ENCODE measurements at places on chromosomes 4 and X.

GRCh38 chrX:17616936-17617335 is 120.4 kb upstream of the SCML1 start:
- DNase-seq: no peak

- DNase-seq: no peak
Measured at GRCh38 chr4:113996599-113997177, 17.2 kb upstream of the ARSJ start.

DNA sequence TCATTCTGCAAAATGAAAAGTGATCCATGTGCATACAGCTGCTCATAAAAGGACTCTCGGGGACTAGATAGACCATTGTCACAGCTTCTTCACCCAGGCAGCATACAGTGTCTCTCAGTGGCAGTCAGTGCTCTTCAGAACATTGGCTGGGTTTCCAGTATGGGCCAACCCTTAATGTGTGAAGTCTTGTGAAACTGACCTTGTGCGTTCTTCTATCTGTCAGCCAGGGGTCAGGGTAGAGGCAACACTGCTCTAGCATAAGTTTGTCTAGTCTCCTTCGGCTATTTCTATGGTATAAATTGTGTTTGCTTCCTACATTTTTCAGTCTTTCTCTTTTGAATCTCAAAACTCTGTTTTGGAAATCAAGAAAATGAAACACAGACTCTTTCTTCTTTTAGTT is 37.0 kb upstream of the SMIM31 start:
- DNase-seq: no peak

DNA sequence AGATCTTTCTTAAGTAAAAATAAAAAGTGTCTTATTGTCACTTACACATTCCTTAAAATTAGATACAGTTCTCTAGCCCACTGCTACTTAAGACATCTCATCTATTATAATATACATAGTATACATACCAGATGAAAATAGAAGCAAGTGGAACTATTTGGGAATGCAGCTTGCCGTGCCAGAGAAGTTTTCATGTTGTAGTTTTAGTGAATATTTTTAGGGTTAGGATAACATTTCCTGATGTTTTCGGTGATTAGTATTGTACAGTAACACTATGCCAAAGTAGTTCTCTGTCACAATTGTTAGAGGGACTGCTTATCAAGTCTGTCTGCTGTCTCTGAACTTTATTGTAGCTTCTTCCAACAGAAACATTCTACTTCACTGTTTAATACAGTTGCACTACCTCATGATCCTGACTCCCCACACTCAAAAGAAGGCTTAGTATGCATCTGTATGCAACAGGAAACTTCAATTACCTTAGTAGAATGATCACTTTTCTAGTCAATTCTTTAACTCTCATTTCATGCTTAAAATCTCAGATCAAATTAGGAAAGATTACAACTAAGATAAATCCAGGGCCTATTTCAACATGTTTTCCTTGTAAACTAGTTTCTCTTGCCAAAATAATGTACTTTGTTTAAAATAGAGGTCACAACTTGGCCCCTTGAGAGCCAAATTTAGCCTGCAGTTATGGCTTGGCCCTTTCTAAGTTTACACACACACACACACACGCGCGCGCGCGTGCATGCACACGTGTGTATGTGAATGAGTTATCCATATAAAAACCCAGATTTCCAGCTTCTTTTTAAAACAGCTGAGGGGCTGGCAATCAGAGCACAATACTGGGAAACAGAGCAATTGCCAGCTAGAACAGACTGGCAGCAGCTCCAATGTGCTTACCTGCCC is 42.3 kb upstream of the SRPX start:
- DNase-seq: no peak

DNA sequence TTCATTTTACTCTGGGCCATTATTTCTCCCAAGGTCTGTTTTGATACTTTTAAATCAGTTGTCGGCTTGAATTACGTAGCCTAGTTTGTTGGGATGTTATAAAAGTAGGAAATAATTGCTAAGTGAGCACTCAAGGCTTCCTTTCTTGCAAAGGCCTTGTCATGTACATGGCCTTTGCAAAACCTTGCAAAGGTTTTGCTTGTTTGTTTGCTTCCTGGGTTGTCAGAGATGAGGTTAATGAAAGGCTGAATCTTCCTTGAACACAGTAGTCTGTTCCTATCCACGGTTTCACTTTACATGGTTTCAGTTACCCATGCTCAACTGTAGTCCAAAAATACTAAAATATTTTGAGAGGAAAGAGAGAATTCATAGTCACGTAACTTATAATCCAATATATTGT is 113.5 kb downstream of the NAA11 start:
- DNase-seq: no peak

DNA sequence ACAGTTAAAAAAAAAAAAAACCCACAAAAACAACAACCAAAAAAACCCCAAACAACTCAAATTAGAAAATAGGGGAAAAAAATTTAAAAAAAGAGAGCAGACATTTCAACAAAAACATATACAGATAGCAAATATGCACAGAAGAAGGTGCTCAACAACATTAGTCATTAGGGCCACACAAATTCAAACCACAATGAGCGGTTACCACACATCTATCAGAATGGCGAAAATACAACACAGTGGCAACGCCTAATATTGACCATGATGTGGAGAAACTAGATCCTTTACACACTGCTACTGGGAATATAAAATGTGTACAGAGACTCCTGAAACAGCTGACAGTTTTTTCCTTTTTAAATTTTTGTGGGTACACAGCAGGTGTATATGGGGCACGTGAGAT is 19.4 kb downstream of the LYAR start:
- DNase-seq: no peak

GRCh38 chrX:111244235-111244750 is 26.0 kb downstream of the CAPN6 start:
- DNase-seq: no peak

GRCh38 chr4:118816538-118817177 is 19.3 kb downstream of the SEC24D start:
- DNase-seq: no peak

DNA sequence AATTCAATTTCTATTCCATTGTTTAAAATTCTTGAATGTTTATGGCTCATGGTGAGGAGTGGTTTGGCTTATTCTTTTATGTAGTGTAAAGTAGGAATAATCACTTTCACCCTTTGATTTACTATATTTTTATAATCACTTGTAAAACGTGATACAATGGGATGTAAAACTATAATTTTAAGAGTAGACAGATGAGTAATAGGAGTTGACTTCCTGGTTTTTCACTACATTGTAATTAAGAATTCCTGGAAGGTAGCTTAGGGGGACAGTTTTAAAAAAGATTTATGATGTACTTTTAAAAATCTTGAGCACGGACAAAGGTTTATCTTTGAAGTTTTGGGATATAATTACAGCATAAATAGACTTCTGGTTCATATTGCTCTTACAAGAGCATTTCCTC is 65.3 kb downstream of the PDGFC start:
- DNase-seq: no peak

Measured in CD4-positive, alpha-beta T cell treated with Interleukin-6 for 4 hours (primary cell).